HT-29 (cell line): ENCODE measurements at places on chromosomes 2 and 18. TPM values are rescaled to one million over a fixed set of nuclear protein-coding genes. Genes with fewer than 3 reads are reported as not detected.

GRCh38 chr2:197208841-197209240, 101.7 kb downstream of the ANKRD44 start:
- DNase-seq, result no peak

DNA sequence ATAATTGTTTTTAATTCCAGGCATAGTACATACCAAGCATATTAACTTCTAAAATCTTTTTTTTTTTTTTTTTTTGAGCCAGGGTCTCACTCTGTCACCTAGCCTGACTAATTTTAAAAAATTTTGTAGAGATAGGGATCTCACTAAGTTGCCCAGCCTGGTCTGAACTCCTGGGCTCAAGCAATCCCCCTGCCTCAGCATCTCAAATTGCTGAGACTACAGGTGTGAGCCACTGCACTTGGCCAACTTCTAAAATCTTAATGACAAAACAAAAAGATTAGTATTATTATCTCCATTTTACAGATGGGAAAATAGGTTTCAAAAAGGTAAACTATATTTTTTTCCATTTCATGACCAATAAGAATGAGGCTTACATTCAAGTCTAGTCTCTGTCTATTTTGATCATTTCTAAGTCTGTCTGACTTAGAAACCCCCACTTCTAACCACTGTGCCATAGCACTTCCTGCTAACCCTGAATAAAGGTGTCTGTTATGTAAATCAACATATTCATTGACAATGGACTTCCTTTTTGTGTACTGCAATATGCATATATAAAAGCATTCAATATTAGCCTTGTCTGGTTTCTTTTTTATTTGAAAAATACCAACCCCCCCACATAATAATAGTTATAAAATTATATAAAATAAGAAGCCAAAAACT, 28.7 kb upstream of the ZEB2 start:
- DNase-seq, result no peak

- peak; percentile 22 for DNase-seq
Measured at GRCh38 chr2:169964740-169965139, 137.5 kb downstream of the UBR3 start.

Gene BUB1
- 36.9 and 37.5 TPM in 2 replicates for total RNA-seq

DNA sequence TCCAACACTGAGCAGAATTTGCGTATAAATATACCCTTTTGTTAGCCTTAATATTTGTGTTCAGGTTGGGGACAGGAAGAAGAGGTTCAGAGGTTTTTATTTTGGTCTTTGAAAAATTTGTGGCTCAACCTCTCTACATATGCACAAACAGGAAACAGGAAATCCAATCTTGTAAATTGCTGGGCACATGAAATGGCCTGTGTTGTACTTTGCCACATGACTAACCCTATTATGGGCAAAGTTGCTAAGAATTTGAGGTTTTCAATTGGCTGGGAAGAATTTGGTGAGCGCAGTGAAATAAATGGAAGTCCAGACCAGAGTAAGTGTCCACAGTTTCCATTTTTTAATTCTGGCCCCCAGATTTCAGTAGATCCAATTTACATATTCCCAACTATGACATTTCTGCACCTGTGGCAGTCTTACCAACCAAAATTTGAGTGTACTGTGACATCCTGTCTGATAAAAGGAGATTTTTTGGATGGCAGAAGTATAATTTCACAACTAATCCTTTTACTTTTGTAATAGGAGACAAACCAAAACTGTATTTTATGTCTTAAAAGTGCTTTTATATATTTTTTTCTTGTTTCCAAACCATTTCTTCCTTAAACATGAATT, 63.6 kb downstream of the COX7A2L start:
- no peak for DNase-seq

- DNase-seq, result no peak
Measured at GRCh38 chr18:42588786-42589185, 526.7 kb downstream of the RIT2 start.
